ENCODE measurements at places on chromosomes 4 and X.
A peak's percentile ranks its signal among the peaks of the same experiment; 100 is the strongest.

GRCh38 chr4:5839751-5840674, 52.9 kb downstream of the CRMP1 start:
- no peak for DNase-seq

GRCh38 chr4:79334783-79335182, 8.9 kb upstream of the NAA11 start:
- DNase-seq, result no peak

- DNase-seq, result no peak
Measured at GRCh38 chr4:86603311-86603885, 9.3 kb downstream of the PTPN13 start.

GRCh38 chr4:158710814-158711213, 12.4 kb downstream of the PPID start:
- DNase-seq, result no peak

- no peak for DNase-seq
Measured at GRCh38 chrX:30892591-30892990, 3.5 kb upstream of the TAB3 start.

- DNase-seq, result no peak
Measured at GRCh38 chr4:77148078-77148477, 8.9 kb upstream of the CCNG2 start.

DNA sequence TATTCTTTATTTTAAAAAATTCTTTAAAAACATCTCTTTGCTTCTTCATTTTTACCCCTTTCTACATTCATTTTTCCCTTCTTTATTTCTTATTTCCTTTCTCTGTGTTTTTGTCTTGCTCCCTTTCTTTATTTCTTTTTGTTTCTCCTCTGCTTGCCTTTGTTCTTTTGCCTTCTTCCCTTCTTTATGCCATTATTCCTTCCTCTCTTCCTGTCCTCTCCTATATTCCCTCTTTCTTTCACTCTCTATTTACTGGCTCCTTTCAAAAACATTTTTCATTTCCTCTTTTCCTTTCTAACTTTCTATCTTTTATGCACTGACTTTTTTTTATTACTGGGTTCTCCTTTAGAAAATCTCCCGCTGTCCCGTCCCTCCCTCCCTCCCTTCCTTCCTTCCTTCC, 102.2 kb downstream of the RBMX2 start:
- DNase-seq, result no peak

GRCh38 chr4:85776579-85776978, 301.6 kb downstream of the ARHGAP24 start:
- DNase-seq, result no peak

DNA sequence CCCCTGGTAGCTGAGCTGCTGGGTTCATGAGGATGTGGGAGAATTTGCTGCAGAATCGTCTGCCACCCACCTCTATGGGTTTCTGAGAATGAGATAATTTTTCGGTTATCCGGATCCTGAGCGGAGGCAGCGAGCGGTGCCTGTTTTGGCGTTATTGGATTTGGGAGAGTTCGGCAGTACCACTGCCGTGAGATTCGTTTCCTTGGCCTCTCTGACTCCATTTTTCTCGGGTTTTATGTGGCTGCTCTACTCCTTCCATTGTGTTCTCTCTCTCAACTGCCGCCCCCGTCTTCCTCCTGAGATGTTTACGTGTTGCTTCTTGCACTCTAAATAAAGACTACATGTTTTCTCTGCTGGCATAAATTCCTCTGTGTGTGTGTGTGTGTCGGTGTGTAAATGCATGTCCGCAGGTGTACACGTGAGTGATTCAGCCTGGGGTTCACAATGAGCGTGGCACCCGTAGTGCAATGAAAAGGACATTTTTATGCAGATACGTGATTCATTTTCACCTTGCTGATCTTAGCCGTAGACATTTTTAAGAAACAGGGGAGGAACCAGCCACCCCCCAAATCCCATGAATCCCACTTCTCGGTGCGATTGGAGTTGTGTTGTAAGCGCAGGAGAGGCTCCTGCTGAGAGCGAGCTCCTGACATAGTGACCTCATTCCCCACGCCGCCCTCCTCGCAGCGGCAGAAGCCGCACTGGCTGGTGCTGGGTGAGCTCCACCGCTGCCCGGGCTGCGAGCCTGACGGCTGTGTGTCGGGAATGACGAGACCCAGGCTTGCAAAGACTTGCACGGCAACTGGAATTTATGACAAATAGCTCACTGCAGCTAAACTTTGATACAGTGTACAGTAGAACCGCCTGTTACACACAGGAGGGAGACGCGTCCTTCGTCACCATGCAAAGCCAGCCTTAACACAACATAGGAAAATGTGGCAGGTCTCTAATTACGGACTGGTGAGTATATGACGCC, 82.2 kb downstream of the STOX2 start:
- DNase-seq, result peak; percentile 68

GRCh38 chr4:153349206-153349805, 4.8 kb downstream of the MND1 start:
- no peak for DNase-seq

DNA sequence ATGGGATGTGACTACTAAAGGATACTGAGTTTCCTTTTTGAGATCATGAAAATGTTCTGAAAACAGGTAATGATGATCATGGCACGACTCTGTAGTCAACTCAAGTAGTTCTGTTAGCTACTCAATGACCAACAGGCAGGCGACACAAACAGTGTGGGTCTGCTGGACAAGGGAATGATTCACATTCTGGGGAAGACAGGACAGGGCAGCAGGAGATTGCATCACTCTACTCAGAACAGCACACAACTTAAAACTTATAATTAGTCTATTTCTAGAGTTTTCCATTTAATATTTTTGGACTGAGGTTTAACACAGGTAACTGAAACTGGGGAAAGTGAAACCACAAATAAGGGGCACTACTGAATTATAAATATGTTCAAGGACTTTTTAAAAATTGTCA, 365.2 kb downstream of the PRDM5 start:
- DNase-seq, result peak; percentile 51

GRCh38 chr4:170931321-170931720, 841.6 kb upstream of the AADAT start:
- DNase-seq, result no peak

- no peak for DNase-seq
Measured at GRCh38 chrX:35439034-35439660, 359.0 kb upstream of the MAGEB16 start.

GRCh38 chr4:86641516-86642090, 47.5 kb downstream of the PTPN13 start:
- DNase-seq, result no peak

- no peak for DNase-seq
Measured at GRCh38 chrX:136847874-136848273, 32.7 kb downstream of the RBMX start.

- no peak for DNase-seq
Measured at GRCh38 chr4:149493492-149493891, 322.2 kb downstream of the IQCM start.

DNA sequence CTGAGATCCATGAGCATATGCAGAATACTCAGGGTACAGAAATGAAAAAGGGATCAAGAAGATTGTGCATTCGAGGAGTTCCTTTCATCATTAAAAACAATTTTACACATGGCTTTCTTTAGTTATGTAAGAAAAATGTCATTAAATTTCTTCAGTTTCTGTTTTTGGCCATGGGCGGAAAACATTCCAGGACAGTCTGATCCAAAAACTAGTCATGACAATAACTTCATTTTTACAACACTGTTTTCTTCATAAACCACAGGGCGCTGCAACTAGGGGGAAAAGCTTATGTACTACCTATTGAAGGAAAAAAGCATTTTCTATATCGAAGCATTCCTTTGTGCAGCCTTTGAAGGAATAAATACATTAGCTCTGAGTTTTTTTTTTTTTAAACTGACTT, 28.2 kb downstream of the IL13RA1 start:
- DNase-seq, result no peak

DNA sequence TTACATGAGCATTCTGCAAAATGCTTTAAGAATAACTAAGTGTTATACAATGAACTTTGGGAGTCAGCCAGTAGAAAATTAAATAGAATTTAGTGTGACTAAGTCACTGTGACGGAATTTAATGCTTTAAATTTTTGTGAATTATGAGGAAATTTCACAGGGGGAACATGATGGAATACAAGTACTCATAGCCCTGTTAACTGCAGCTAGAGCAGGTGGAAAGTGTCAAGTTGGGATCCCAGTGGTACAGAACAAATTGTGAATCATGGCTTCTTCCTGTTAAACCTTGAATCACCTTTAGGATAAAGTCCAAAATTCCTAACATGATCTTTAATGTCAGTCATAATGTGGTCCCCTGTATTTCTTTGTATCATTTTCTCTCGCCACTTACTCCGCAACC, 212.2 kb upstream of the CENPE start:
- no peak for DNase-seq

GRCh38 chrX:77776659-77777058, 9.4 kb downstream of the ATRX start:
- no peak for DNase-seq

GRCh38 chr4:82903737-82904136, 3.2 kb downstream of the THAP9 start:
- no peak for DNase-seq

DNA sequence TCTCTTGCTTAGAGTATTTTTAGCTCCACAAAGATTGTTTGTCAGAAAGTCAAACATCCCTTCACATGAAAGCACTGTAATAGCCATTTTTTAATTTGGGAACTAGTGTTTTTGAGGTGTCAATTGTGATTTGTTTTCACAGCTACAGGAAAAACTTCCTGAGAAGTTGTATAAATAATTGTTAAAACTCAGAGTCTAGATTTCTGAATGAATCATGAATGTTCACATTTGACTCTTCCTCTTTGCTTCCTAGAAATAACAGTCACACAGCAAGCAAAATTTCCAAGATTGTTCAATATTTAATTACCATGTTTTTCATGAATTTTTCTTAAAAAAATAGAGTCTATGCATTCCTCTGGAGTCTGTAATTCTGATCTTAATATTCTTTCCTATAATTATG, 156.9 kb upstream of the SLC7A11 start:
- no peak for DNase-seq

- no peak for DNase-seq
Measured at GRCh38 chrX:110430293-110431076, 71.8 kb downstream of the RTL9 start.

DNA sequence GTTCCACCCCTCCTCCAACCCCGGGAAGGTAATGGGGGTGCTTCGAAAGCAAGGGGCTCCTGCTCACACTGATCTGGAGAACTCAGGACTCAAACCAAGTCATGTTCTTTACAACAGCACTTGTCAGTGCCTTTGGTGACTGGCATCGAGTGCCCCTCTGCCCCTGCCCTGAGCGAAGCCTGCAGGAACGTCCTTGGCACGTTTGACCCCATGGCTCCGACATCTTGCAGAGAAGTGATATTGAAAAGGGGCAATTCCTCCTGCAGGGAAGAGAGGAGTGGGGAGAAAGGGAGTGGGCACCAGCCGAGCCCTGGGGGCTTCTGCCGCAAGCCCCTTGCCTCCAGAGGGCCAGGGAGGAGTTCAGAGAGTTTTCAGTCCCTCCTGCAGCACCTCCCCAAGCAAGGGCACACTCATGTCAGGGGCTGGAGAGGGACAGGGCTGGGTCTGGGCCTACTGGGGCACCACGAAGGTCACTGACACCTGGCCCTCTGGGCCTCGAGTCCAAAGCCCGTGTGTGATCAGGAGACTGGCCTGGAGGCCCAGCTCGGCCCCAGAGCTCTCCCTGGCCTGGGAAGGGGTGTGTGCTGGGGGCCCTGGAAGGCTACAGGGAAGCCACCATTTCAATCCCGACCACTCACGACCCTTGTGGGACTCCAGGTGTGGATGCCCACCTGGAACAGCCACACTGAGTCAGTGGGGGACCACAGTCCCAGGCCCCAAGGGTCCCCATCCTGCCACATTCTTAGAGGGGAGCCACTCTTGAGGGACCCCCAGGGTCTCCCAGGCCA, 94.9 kb upstream of the NKX1-1 start:
- DNase-seq, result no peak

- DNase-seq, result no peak
Measured at GRCh38 chr4:172819353-172819752, 349.3 kb upstream of the GALNT7 start.

DNA sequence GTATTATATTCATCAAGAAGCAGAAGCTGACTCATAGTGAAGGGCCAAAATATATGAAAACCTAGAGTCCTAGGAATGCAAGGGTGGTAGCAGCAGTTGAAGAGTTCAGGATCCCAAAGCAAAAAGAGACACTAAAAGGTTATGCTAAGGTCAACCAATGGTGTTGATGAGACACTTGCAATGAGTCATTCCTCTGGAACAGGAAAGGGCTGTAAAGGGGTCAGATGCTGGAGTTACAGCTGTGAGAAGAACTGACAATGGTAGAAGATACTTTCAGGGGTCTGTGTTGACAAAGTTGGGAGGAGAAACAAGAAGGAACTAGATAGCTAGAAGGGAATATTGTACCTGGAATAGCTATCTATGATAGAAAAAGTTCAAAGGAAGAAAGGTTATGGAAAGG, 47.5 kb downstream of the ZGRF1 start:
- peak; percentile 11 for DNase-seq

- DNase-seq, result no peak
Measured at GRCh38 chr4:763922-764321, 58.3 kb downstream of the PCGF3 start.
